Activated CD8-positive, alpha-beta T cell treated with anti-CD3 and anti-CD28 coated beads for 36 hours (primary cell): ENCODE measurements at places on chromosomes 16 and 17. TPM values are rescaled to one million over a fixed set of nuclear protein-coding genes. Genes with fewer than 3 reads are reported as not detected.

Gene LRRC46
- total RNA-seq = 0.38 TPM

Gene C16orf46
- 0.59 TPM for total RNA-seq

Gene METTL2A
- total RNA-seq = 29.7 TPM

Gene NTN3
- total RNA-seq = not detected

Gene HOXB6
- not detected for total RNA-seq

Gene TERF2IP
- total RNA-seq = 68.1 TPM

Gene CASKIN2
- total RNA-seq = 2.5 TPM

Gene GPR139
- not detected for total RNA-seq

- H3K27ac ChIP-seq = peak overlapping the region; percentile 17
- DNase-seq = peak; percentile 63
These were observed 4.1 kb upstream of the TMEM11 start for GRCh38 chr17:21218101-21218500.

GRCh38 chr16:80142281-80142680 is 398.5 kb upstream of the DYNLRB2 start:
- no peaks in the 10 kb centered on the region for H3K36me3 ChIP-seq
- H3K4me3 ChIP-seq = no peak overlapping the region
- H3K4me1 ChIP-seq = no peaks in the 10 kb centered on the region
- H3K27ac ChIP-seq = no peak overlapping the region
- H3K27me3 ChIP-seq = peaks cover 7% of the 10 kb centered on the region

GRCh38 chr16:72749091-72749490 is 298.8 kb downstream of the ZFHX3 start:
- H3K4me1 ChIP-seq = no peaks in the 10 kb centered on the region
- no peak for DNase-seq
- H3K36me3 ChIP-seq = no peaks in the 10 kb centered on the region
- H3K27ac ChIP-seq = no peak overlapping the region
- no peak overlapping the region for H3K4me3 ChIP-seq

GRCh38 chr16:64397042-64397441 is 724.8 kb downstream of the CDH11 start:
- H3K4me3 ChIP-seq = no peak overlapping the region
- H3K36me3 ChIP-seq = no peaks in the 10 kb centered on the region
- H3K27ac ChIP-seq = no peak overlapping the region
- H3K27me3 ChIP-seq = no peaks in the 10 kb centered on the region
- DNase-seq = no peak

DNA sequence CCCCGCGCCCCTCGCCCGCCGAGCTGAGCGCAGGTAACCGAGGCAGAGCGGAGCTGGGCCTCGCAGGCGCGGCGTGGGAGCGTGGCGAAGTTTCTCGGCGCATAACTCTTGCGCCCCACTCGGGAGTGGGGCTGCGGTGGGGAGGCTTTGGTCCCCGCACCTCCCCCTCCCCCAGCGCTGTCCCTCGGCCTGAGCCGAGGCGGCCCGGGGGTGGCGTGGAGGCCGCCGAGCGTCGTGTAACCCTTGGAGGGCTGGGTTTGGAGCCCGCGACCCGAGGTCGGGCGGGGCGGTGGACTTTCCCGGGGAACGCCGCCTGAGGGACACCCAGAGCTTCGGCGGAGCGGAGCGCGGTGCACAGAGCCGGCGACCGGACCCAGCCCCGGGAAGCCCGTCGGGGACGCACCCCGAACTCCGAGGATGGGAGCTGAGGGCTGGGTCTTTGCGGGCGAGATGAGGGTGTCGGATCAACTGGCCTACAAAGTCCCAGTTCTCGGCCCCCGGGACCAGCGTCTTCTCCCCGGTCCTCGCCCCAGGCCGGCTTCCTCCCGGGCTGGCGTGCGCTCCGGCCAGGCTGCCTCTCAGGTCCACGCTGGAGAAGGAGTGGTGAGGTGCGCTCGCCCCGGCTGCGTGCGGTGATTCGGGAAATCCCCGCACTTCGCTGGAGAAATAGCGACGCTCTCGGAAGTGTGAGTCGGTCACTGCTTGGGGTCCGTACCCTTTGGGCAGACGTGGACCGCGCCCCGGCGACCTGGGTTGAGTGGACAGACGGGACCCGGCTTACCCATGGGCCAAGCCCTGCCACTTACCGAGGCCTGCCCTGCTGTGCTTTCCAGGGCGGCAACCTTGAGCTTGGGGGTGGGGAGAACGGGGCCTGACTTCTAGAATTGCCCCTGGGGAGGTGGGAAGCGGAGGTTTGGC is 168.4 kb downstream of the RAB11FIP4 start:
- H3K4me1 ChIP-seq = peaks cover 17% of the 10 kb centered on the region
- H3K4me3 ChIP-seq = peak overlapping the region; percentile 50
- peaks cover 8% of the 10 kb centered on the region for H3K27me3 ChIP-seq
- no peak for DNase-seq
- H3K36me3 ChIP-seq = no peaks in the 10 kb centered on the region

DNA sequence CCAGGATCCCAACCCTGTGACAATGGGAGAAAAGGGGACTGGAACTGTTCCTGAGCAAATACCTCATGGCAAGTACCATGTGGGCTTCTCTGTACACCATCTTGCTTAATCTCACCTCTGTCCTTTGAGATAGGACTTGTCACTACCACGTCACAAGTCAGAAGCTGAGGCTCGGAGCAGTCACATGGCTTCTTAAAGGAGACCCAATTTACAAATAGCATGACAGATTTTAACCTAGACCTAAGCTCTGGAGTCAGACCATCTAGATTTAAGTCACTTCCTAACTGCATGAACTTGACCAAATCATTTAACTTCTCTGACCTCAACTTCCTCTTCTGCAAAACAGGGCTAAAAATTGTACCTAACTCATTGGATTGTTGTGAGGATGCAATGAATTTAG is 36.0 kb upstream of the CCL1 start:
- H3K27me3 ChIP-seq = peaks cover 11% of the 10 kb centered on the region
- no peaks in the 10 kb centered on the region for H3K36me3 ChIP-seq
- no peak overlapping the region for H3K27ac ChIP-seq
- DNase-seq = no peak

GRCh38 chr16:19659554-19659953 is 58.5 kb downstream of the KNOP1 start:
- no peak for DNase-seq
- H3K4me3 ChIP-seq = no peak overlapping the region
- H3K36me3 ChIP-seq = peaks cover 30% of the 10 kb centered on the region
- H3K27ac ChIP-seq = no peak overlapping the region

DNA sequence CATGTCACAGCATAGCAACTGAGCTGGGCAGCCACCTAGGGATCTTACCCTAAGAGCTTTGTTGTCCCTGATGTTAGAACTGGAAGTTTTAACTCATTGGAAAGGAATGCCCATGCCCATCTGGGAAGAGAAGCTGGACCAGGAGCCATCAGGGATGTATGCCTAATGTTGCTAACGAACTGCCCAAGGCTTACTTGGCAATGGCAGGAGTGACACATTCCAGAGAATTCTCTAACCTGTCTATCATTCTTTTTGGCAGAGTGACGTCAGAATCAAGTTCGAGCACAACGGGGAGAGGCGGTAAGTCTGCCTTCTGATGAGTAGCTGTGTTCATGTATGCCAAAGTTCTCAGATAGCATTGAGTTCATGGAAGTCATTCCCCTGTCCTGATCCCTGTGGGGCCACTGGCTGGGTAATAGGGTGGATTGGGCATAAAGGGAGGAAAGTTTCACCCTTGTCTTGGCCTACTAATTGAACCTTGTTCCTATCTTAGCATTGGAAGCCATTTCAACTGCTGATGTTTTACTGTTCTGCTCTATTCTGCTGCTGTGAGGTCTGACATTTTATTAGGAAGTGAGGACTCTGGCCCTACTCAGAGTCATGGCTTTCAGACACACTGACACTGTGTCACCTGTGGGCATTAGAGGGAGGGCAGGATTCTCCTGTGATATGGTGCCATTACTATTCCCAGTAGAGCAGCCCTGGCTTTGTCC is 23.7 kb downstream of the MAP3K3 start:
- H3K27ac ChIP-seq = no peak overlapping the region
- H3K36me3 ChIP-seq = peaks cover 10% of the 10 kb centered on the region
- DNase-seq = no peak
- H3K4me3 ChIP-seq = no peak overlapping the region
- no peaks in the 10 kb centered on the region for H3K27me3 ChIP-seq
- H3K4me1 ChIP-seq = peaks cover 16% of the 10 kb centered on the region

- no peaks in the 10 kb centered on the region for H3K36me3 ChIP-seq
- no peak overlapping the region for H3K4me3 ChIP-seq
- DNase-seq = no peak
- H3K27me3 ChIP-seq = no peaks in the 10 kb centered on the region
These were observed 136.2 kb upstream of the RCVRN start for GRCh38 chr17:10041287-10041612.

DNA sequence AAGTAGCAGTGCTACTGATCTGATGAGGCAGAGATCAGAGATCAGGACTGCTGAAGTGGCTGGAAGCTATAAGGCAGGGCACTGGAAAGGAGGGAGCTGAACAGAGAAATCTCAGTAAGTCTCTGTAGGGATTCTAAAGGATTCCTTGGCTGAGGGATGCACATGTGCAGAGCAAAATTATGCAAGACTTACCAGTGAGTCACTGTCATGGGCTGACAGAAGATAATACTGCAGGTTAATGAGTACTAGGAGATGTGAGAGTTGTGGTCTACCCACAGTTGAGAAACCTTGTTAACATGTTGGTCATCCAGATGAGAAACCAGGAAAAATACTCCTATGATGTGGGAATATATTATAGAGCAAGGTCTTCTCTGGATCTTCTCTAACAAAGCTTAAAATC is 378.1 kb downstream of the HAPSTR1 start:
- H3K36me3 ChIP-seq = no peaks in the 10 kb centered on the region
- no peaks in the 10 kb centered on the region for H3K4me1 ChIP-seq

- peak overlapping the region; percentile 91 for H3K4me3 ChIP-seq
- no peaks in the 10 kb centered on the region for H3K27me3 ChIP-seq
- peak overlapping the region; percentile 99 for H3K27ac ChIP-seq
- H3K4me1 ChIP-seq = peaks cover 62% of the 10 kb centered on the region
These were observed 519 bp downstream of the DDX5 start for GRCh38 chr17:64505340-64506200.

- peaks cover 5% of the 10 kb centered on the region for H3K4me1 ChIP-seq
- H3K27me3 ChIP-seq = no peaks in the 10 kb centered on the region
- H3K4me3 ChIP-seq = no peak overlapping the region
- H3K36me3 ChIP-seq = peaks cover 25% of the 10 kb centered on the region
- no peak overlapping the region for H3K27ac ChIP-seq
These were observed 164.6 kb downstream of the VPS53 start for GRCh38 chr17:550041-550398.

- no peaks in the 10 kb centered on the region for H3K27me3 ChIP-seq
- H3K27ac ChIP-seq = no peak overlapping the region
- H3K4me3 ChIP-seq = no peak overlapping the region
- peak; percentile 54 for DNase-seq
These were observed 83.2 kb downstream of the TMC6 start for GRCh38 chr17:78045316-78045715.
